ENCODE measurements at places on chromosomes 1 and 21.

DNA sequence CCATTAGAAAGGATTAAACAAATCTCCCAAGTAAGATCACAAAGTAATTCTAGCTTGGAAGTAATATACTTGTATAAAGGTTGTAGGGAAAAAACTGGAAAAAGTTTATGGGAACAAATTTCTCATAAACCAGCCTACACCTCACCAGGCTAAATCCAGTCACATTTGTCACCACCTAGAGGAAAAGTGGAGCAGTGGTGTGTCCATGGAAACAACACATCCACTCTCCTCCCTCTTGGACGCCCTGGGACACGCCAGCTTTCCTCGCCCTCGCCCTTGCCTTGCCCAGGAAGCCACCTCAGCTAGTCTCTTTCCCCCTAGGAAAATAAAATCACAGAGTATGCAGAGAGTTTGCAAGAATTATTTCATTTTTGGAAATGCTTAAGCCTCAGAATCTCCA is 2.2 kb downstream of the PALMD start:
- DNase-seq: no peak

- DNase-seq: no peak
Measured at GRCh38 chr1:7408771-7409150, 362.3 kb upstream of the VAMP3 start.

DNA sequence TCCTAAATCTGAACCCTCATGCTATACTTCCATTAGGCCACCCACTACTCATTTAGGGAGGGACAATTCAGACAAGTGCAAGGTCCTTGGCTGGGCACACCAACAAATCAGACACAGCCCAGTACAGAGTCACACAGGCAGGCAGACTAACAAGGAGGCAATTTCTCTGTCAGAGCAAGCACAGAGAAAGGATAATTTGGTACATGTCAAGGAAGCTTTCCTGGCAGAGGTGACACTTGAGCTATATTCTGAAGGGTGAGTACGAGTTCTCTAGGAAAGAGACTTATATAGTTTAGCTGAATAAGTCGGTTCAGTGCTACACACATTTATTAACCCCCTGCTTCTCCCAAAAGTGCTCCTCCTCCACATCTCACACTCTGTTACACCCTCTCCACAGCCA is 455.9 kb downstream of the OMA1 start:
- DNase-seq: no peak

GRCh38 chr21:45543710-45544448 is 1.6 kb upstream of the SLC19A1 start:
- DNase-seq: no peak

DNA sequence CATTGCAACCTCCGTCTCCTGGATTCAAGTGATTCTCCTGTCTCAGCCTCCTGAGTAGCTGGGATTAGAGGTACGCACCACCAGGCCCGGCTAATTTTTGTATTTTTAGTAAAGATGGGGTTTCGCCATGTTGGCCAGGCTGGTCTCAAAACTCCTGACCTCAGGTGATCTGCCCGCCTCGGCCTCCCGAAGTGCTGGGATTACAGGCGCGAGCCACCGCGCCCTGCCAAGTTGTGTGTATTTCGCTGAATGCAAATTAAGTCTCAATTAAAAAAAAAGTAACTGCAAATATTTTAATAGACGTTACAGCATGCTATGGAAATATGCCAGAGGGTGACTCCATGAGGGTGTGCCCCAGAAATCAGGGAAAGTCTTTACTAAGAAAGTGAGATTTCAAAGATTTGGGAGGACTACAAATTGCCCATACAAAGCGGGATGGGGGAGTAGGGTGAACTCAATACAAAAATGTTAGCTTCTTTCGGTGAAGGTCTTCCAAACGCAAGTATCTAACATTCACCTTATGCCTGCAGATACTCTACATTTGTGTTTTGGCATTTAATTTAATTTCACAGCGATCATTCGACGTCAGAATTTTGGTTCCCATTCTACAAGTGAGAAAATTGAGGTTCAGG is 85.6 kb downstream of the NKAIN1 start:
- no peak for DNase-seq

- no peak for DNase-seq
Measured at GRCh38 chr1:212975111-212975918, 25.0 kb downstream of the VASH2 start.

GRCh38 chr21:41961753-41962152 is 7.9 kb upstream of the C2CD2 start:
- no peak for DNase-seq

DNA sequence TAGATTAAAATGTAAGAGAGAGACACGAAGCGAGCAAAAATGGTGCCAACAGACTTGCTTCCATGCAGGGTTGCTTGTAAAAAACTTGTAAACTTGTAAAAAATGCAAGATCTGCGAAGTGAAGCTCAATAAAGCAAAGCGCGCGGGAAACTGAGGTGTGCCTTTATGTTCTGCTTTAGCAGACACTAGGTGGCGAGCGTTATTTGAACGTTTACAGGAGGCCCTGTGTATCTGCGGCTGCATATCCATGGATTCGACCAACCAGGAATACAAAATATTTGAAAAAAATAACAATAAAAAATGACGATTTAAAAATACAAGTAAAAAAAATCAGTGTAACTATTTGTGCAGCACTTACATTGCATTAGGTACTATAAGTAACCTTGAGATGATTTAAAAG is 1.5 kb downstream of the UBE2G2 start:
- no peak for DNase-seq

DNA sequence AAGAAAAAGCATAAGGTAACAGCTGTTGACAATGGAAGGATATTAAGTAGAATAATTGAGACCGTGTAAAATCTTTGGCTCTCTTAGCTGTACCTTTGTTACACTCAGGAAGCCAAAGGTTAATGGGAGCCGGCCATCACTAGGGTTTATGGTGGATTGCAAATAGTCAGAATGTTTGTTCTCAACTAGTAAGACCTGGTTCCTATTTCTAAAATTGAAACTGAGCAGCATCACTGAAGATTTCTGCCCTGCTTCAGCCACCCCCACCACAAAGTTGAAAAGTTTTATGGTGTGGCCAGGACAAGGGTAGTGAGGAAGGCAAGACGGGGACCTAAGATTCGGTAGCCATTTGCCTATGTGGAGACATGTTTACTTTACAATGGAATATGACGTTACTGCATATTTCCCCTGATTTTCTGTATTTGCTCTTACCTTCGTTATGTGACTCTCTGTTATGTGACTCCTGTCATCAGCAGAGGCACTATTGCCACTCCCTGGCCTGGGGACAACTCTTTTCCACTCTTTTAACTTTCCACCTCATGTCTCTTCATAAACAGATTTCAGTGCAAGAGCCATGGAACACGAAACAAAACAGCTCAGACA is 41.4 kb upstream of the KIF1B start:
- DNase-seq: no peak
